ENCODE measurements at places on chromosomes 13 and 19.
A peak's percentile ranks its signal among the peaks of the same experiment; 100 is the strongest.

DNA sequence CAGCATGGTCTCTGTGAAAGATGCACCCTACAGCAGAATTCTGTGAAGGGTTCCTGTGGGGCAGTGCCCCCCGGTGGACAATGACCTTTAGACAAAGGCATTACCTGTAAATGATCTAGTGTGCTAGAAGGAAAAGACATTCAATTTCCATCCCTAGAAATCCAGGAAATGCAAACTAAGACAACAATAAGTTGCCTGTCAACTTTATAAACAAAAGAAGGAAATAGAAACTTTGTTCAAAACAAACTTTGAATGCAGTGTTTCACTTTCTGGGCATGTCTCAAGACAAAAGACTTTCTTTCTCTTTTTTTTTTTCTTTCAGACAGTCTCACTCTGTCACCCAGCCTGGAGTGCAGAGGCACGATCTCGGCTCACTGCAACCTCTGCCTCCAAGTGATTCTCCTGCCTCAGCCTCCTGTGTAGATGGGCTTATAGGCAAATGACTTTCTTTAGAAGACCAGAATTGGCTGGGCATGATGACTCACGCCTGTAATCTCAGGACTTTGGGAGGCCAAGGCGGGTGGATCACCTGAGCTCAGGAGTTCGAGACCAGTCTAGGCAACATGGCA, 15.5 kb downstream of the TEX101 start:
- no peak for DNase-seq

DNA sequence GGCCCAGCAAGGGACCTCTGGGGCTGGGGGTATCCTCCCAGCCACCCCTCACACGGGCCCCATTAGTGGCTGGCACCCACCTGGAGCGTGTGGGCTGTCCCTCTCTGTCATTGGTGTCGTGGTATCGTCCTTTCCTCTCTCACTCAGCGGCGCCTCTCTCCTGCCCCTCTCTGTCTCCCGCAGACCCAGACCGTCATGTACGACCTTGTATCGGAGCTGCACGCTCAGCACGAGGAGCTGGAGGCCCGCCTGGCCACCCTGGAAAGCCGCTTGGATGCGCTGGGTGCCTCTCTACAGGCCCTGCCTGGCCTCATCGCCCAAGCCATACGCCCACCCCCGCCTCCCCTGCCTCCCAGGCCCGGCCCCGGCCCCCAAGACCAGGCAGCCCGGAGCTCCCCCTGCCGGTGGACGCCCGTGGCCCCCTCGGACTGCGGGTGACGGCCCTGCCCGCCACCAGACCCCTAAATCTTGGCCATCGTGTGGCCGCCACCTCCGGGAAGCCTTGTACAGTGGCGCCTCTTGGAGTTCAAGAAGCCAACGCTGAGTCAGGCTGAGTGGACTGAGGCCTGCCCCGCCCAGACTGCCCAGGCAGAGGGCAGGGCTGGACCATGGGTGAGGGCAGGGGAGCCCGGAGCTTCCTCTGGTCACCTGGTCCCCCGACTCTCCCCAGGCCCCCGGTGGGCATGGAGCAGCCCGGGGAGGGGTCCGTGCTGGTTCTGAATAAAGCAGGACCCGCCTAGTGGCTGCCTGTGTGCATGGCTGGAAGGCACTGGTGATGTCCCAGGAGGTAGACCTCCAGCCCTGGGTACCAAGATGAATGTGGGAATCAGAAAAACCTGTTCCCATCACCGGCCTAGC, 9.8 kb upstream of the ARRDC2 start:
- no peak for DNase-seq

DNA sequence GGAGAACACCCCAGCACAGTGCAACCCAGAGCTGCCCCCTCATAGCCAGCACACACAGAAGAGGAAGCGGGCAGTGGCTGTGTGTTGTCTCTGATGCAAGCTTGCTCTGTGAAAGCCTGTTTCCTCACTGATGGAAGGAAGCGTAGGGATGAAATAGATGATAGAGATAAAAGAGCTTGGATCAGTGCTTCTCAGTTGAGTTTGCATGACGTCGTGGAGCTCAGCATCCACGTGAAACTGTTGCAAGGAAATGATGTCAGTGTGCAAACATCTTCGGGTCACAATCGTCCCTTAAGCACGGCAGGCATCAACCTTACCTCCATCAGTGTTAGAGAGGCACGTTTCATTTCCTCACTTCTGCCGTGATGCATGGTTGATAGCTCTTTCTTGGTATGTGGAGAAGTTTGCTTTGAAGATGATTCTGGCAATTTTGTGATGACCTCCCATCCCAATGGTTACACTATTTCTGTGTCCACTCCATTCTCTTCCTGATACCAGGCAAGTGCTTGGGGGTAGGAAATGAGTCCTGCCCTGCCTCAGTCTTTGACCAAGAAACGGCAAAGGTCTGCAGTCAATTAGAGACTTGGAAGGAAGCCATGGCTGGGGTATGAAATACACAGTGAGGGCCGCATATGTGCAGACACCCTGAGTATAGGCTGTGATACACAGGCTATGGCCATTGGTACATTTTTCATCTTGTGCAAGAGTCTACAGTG, 183.0 kb downstream of the ZNF536 start:
- peak; percentile 37 for DNase-seq

GRCh38 chr19:51783372-51783771, 11.6 kb upstream of the FPR3 start:
- peak; percentile 26 for DNase-seq

- no peak for DNase-seq
Measured at GRCh38 chr13:94550062-94550738, 45.8 kb downstream of the TGDS start.

DNA sequence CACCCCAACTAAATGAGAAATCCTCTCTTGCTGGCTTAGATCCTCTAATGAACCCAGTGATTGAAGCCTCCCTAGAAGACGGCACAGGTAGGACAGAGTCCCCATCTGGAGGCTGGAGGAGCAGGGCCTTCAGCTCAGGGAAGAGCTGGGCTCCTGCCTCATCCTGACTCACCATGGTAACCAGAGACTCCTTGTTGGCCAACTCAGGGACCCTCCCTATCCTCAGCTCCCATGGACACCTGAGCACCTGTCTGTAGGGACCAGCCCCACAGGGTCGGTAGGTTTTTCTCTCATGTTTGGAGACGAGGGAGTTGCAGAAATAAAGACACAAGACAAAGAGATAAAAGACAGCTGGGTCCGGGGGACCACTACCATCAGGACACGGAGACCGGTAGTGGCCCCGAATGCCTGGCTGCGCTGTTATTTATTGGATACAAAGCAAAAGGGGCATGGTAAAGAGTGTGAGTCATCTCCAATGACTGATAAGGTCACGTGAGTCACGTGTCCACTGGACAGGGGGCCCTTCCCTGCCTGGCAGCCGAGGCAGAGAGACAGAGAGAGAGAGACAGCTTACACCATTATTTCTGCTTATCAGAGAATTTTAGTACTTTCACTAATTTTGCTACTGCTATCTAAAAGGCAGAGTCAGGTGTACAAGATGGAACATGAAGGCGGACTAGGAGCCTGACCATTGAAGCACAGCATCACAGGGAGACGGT, 26.6 kb downstream of the SIGLEC7 start:
- no peak for DNase-seq

- DNase-seq = no peak
Measured at GRCh38 chr13:51007216-51007615, 97.6 kb downstream of the RNASEH2B start.

- DNase-seq = no peak
Measured at GRCh38 chr13:19023115-19023514, 158.5 kb downstream of the TUBA3C start.

DNA sequence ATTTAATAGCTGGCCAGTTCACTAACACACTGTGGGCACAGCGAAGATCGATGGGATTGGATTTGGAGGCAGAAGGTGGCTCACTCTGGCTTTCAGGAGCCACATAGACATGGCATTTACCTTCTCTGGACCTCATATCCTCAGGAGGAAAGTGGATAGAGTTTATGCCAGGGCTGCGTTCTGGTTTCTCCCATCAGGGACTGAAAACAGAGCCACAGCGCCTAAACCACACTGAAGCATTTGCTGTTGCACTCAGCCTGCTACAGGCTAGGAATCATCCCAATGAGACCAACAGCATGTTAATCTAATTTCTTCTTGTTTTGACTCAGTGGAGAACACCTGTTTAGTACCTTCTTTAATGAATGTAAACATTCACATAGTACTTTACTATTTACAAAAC, 1.6 kb downstream of the CYSLTR2 start:
- DNase-seq = no peak

DNA sequence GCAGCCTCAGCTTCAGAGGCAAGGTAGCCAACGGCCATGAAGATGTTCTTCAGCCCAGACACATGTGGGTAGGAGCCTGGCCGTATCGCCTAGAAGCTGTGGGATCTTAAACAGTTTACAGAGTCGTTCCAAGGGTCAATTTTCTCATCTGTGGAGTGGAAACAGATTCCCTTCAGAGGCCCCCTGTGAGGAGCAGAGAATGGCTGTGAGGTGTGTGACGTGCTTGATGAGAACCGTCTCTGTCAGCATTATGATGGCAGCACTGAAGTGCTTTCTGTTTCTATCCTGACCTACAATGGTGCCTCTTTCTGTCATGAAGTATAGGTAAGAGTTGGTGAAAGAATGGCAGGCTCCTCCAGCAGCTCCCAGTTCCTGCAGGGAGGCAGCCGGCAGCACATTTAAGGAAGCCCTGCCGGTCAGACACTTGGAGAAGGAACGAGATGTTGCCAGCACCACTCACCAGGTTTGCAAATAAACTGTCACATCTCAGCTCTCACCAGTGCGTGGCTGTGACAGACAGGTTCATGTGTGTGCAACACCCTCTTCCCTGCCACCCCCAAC, 277.3 kb downstream of the FOXO1 start:
- no peak for DNase-seq

- no peak for DNase-seq
Measured at GRCh38 chr13:112752711-112753541, 63.1 kb downstream of the ATP11A start.

DNA sequence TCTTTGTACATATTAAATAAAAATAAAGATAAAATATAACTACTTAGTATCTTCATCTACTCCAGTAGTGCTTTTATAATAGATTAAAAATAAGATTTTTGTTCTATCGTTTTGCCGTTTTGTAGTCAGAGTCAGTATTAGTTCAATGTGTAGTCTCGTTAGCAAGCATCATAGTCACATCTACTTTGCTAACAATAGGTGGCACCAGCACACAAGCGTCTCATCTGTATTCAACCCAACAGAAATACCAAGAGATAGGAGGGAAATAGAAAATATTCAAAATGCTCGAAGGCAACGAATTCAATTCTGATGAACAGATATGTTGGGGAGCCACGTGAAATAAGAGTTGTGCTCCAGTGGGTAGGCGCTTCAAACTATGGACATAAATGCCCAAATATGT, 21.4 kb upstream of the MICU2 start:
- peak; percentile 35 for DNase-seq
